Hematopoietic multipotent progenitor cell treated with erythropoietin and hydrocortisone succinate and interleukin-3 and kit ligand, for 8 days (in vitro differentiated cells): ENCODE measurements at places on chromosomes 2 and 18.

DNA sequence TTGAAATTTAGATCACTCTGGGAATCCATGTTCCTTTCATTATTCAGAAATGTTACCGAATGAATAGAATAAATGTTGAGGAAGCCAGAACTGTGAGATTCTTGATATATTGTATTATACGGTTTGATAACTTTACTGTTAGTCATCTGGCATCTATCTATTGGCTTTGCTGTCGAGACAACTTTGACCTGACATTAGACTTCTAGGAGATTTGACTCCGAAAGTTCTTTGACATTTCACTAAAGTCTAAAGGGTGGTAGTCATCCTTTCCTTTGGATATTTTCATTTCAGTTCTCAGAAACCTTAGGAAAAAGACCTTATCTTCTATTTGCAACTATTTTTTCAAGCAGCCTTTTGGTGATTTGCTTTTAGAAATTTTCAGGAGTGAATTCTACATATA, 1.9 kb downstream of the BMPR2 start:
- no peak for DNase-seq

DNA sequence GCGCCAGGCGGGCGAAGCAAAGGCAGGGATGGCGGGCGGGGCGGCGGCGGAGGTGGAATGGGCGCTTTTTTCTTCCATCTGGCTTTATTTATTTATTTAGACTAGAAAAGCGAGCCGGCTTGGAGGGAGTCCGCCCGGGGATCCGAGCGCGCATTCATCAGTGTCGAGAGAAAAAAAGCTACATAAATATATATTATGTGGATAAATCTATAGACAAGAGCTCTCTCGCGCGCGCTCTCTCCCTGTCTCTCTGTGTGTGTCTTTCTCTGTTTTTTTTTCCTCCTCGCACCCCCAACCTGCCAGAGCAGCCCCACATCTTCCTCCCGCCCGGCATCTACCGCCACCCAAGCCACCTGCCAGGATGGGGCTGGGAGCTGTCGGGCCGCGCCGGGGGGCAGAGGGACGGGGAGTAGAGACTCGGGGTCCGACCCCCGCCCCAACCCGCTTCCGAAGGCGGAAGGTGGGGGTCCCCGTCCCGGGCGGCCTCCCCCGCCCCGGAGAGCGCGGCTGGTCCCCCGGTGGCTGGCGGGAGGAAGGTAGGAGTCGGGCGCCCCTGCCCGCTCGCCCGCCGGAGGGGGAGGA, 972 bp upstream of the CELF4 start:
- no peak for DNase-seq

DNA sequence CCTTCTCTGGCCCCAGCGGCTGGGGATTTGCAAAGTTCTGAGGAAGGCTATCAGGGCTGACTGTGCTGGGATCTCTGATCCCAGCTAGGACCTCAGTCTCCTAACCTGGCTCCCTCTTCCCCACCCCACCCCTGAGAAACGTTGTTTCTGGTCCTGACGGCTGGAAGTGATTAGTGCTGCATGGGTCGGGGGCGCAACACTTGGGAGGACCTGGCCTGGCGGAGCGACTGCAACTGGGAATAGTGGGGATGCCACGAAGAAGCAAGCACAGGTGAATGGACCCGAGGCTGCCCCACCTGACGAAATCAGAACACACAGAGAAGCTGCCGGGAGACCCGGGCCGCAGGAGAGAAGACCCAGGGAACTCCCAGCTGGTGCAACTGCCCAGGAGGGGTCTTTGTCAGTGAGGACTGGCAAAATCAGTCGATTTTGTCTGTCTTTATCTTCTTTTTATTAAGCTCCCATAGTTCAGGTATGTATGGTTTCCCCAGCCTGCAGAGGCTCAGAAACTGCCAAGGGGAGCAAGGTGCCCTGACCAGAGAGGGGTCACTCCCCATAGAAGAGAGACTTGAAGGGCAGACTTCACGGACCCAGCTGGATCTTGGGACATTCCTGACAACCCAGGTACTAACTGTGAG, 656 bp upstream of the LBX2 start:
- DNase-seq, result no peak

GRCh38 chr2:1974397-1974796, 230.1 kb upstream of the PXDN start:
- no peak for DNase-seq

- no peak for DNase-seq
Measured at GRCh38 chr2:150480241-150480640, 7.2 kb downstream of the RND3 start.

- no peak for DNase-seq
Measured at GRCh38 chr18:13879492-13879891, 35.8 kb downstream of the MC2R start.

- no peak for DNase-seq
Measured at GRCh38 chr2:9782197-9782719, 61.0 kb upstream of the TAF1B start.
